ENCODE measurements at places on chromosomes 6 and 20. TPM values are rescaled to one million over a fixed set of nuclear protein-coding genes. Genes with fewer than 3 reads are reported as not detected.

Gene TSPO2
- total RNA-seq = 0.22 TPM

DNA sequence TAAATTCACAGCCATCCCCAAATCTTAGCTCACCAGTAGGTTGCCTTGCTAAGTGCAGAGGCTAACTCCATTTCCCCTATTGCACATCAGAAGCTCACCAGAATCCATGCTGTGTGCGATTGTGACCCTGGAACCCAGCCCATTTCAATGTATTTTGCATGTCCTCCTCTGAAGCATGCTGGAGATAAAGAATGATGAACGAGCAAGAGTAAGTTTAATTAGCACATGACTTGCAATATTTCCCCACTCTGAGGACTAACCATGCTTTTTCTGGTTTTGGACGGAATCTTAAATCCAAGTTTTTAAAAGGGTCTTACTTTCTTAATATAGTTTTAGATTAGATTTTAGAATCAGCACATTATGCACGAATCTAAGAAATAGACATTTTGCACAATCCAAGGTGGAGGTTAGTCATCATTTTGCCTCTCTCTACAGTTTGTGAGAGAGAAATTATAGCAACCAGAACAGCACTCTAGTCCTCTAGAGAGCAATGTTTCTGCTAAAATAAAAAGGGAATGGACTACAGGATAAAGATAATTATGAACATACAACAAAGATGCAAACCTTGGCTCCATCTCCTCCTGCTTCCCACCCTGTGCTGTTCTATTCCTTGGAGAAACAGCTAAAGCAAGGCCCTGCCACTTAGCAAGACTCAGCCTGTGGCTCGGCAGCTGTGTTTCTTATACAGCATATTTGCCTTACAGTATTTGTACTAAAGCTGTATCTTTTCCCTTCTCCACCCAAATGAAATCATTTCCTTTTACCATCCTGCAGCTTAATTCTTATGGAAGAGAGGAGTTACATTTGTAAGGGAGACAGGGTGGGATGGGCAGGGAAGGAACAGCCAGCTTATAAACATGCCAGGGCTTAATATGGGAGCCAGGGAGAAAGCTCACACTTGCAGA lies 24.9 kb upstream of the LAMA4 start:
- H3K4me1 ChIP-seq = peaks cover 29% of the 10 kb centered on the region
- H3K4me3 ChIP-seq = no peak overlapping the region
- peak overlapping the region; percentile 74 for H3K27ac ChIP-seq
- DNase-seq = peak; percentile 95
- no peaks in the 10 kb centered on the region for H3K27me3 ChIP-seq

Gene LY6G6C
- total RNA-seq = 0.09 TPM

GRCh38 chr6:104908031-104908887 lies 48.5 kb upstream of the HACE1 start:
- H3K27me3 ChIP-seq = no peaks in the 10 kb centered on the region
- no peaks in the 10 kb centered on the region for H3K4me1 ChIP-seq
- DNase-seq = no peak

Gene HLA-G
- not detected for total RNA-seq

DNA sequence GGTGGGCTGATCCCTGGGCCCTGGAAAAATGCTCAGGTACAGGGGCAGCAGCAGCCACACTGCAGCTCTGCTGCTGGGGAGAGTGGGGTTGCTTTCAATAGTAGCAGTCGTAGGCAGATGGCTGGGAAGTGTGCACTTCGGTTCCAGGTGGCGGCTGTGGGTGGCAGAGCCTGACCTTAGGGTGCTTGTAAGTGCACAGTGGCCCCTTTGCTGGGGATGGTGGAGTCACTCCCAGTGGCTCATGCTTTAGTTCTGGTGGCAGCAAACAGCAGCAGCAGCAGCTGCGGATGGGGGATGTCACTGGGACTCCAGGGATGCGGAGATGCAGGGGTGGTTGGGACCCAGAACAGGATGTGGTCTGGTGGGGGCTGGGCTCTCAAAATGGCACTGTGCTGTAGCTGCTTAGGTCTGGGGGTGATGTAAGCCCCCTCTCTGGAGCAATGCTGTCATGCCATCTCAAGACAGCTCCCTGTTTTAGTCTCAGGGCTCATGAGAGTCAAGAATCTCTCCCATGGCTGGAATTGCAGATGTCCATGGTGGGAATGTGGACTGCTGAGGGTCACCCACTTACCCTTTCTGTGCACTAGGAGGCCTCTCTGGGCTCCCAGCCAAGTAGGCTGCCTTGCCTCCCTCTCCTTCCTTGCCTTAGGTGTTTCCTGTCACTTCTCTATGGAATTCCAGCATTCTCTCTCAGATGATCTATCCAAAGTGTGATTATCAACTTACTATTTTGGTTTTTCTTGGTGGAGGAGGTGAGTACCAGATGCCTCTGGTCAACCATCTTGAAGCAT lies 146.7 kb upstream of the SLC22A23 start:
- peaks cover 21% of the 10 kb centered on the region for H3K4me1 ChIP-seq
- no peaks in the 10 kb centered on the region for H3K27me3 ChIP-seq
- DNase-seq = no peak

DNA sequence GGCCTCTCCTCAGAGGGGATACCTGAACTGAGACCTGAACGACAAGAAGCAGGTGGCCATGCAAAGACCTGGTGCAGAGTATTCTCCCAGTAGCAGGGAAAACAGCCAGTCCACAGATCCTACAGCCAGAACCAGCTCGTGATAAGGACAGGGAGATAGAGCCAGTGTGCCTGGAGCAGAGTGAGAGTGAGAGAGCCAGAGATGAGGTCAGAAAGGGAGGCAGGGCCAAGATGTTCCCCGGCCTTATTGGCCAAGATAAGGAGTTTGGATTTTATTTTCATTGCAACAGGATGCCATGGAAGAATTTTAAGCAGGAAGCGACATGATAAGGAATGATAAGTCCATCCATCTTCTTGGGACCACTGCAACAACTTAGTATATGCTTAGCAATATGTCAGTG lies 111.8 kb downstream of the UBE3D start:
- H3K27me3 ChIP-seq = no peaks in the 10 kb centered on the region
- no peak overlapping the region for H3K4me3 ChIP-seq
- no peak overlapping the region for H3K27ac ChIP-seq

DNA sequence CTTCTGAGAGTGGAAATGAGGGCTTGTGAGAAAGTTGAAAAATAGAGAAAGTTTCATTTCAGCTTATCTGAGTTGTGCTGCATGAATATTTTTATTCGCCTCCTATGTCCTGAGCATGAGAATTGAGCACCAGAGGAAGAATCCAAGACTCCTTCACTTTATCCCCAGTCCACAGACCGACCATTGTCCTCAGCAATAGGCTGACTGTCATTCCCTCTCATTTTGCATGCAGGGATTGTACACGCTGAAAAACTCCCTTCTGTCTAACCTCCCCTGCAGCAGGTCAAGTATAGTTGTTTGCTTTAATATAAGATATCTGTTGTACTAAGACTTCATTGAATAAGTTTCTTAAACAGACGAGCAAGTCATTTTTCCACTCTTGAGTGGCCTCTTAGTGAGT lies 437.6 kb downstream of the PRKN start:
- no peak overlapping the region for H3K27ac ChIP-seq
- no peaks in the 10 kb centered on the region for H3K36me3 ChIP-seq
- DNase-seq = no peak

Gene ZBTB24
- total RNA-seq = 5.2 TPM

Measured in muscle of leg (tissue), 16 donors.